Stimulated activated CD4-positive, alpha-beta T cell treated with anti-CD3 and anti-CD28 coated beads, Interleukin-15, amount 100 ng/mL, for 48 hours (primary cell): ENCODE measurements at places on chromosomes 5 and 9.

GRCh38 chr5:4847766-4848165 lies 292.4 kb upstream of the ADAMTS16 start:
- DNase-seq, result no peak

GRCh38 chr9:96048104-96048955 lies 172.8 kb downstream of the ERCC6L2 start:
- no peak for DNase-seq

DNA sequence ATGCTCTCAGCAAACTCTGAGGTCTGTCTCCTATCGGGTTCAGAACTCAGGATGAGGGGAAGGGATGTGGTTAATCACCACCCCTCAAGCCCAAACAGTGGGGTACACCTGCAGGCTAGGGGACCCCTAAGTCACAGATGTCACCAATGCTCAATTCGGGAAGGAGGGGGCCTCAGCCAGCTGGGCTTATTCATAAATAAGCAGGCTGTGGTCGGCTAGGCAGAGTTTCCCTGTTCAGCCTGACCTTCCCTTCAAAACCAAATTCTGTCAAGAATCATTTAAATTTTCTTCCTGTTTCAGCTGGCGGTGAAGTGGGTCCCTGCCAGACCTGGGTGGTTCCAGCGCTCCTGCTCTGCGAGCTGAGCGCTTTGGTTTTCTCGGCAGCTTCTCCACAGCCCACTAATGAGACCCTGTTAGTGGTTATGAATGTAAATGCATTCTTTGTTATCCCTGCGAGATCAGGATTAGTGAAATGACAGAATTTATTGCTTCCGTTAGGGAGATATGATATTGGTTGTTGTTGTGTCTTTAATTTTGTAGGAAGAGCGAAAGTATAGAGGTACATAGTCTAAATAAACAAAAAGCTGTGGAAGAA lies 68.3 kb downstream of the AK8 start:
- no peak for DNase-seq

- DNase-seq, result no peak
Measured at GRCh38 chr5:32201122-32201753, 27.1 kb upstream of the GOLPH3 start.

DNA sequence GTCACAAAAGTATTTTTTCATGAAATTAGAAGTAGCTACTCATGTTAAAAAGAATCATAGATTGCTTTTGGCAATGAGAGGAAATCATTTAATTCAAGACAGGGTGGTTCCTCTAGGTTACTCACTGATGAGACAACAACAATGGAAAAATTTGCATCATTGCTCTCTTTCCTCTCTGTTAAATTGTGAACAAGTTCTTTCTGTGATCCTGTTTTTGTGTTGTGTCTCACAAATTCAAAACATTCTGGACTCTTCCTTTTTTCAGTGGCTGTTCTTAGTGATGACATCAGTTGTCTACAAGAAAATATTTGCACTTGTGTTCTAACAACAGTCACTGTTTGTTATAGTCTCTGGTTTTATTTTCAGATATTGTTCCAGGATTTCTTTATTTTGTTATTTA lies 95.3 kb downstream of the XRCC4 start:
- no peak for DNase-seq

DNA sequence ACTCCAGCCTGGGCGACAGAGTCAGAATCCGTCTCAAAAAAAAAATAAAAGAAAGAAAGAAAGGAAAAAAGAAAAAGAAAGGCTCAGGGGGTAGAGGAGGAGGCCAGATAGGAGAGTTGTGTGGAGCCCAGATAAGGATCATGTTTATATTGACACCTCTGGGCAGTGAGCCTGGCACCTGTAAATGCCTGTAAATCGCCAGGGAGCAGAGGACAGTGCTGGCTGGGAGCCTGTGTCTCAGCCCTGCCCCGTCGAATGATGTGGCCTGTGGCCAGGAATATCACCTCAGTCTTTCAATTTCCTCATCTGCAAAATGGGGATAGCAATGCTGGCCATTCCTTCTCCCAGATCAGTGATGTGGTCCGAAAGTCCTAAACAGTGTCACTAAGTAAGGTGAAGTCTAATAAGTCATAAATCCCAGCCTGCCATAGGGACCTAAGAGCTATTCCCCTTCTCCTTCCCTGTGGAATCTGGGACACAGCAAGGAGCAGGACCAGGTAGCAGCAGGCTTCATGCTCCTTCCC lies 10.3 kb upstream of the ABO start:
- DNase-seq, result no peak

DNA sequence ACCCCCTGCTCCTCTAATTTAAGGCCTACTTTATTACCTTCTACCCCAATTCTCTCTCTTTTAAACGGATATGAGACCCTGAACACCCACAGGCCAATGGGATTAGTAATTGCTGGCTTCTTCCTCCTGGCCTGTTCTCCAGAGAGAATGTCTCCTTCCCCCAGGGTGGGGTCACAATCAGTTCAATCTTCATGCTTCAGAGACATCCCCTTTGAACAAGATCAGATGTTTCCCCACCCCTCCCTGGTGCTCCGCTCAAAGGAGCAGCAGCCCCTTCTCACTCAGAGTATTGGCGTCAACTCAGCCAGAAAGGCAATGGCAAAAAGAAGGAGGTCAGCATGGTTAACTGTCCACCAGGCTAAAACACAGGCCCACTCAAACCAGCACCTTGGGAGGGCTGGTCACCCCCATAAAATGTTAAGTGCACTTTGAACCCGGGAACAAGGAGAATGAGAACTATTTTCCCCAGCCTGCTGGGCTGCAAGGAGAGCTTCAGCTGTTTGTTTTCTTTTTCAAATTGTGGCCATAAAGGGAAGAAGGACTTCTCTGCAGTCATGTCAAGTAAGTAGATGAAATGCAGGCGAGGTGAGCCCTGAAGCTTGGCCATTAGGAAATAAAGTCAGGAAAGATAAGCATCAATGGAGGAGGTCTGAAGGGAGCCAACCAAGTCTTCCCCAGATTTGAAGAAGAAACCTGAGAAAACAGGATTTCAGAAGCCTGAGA lies 20.1 kb downstream of the LHFPL2 start:
- DNase-seq, result no peak

DNA sequence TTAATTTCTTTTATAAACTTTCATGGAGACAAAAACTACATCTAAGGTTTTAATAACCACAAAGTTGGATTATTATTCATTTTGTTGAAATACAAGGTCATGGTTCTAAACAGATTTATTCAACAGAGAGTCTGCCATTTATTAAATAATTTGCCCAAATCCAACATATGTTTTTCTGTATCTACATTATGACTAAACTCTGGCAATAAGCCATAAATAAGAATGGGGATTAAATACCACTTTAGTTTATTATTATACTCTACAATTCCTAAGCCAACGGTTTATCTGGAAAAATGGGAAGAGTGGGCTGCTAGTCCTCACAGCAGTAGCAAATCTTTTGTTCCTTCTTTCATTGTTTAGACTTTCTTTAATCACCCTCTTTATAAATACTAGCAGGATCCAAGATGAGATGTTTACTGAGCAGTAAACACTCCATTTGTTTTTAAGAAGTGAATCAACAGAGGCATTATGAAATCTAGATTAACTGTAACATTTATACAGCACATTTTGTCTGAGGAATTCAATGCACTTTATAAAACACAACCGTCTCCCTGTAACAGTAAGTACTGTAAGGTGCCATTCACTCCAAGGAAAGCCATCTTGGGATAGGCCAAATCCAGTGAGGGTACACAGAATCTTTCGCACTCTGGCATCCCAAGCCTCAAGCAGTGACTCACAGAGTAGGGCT lies 89.7 kb downstream of the DROSHA start:
- DNase-seq, result no peak

DNA sequence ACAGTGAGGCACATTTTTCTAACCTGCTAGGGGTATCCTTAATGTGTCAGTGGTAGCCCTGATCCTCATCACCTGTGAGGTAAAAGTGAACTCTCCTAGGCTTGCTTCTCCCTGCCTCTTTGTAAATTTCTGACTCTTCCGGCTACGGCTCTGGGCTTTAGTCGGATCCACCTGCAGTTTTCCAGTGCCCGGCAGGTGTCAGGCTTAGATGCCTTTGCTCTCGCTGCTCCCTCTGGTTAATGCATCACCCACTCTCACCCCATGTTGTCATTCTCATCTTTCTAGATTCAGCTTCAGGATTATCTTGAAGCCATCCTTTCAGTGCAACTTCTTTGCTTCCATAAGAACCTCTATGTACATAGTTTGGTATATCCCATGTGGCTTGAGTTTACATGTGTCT lies 3.6 kb downstream of the CEP78 start:
- DNase-seq, result no peak

GRCh38 chr9:120368799-120369198 lies 211.2 kb downstream of the CDK5RAP2 start:
- no peak for DNase-seq

GRCh38 chr5:87524217-87524616 lies 111.5 kb upstream of the CCNH start:
- DNase-seq, result no peak

DNA sequence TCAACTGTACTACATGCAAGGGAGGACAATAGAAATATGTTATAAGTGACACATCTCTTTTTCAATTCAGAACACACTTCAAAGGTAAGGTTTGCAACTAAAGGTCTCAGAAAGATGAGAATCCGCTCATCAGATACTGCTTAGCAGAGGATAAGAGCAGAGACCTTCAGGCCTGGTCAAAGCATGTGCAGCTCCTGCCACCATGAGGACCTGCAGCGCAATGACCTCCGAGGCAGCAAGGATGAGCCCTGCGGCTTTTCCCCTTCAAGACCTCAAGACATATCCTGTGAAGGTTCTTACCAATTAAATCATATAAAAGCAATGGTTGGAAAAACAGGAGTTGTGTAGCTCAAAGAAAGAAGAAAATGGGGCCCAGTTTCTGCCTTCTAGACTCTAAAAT lies 135.8 kb downstream of the TRIM36 start:
- no peak for DNase-seq

- DNase-seq, result no peak
Measured at GRCh38 chr5:132853790-132854189, 12.5 kb downstream of the GDF9 start.
